WTC11 (cell line): ENCODE measurements at places on chromosomes 1 and 21.

DNA sequence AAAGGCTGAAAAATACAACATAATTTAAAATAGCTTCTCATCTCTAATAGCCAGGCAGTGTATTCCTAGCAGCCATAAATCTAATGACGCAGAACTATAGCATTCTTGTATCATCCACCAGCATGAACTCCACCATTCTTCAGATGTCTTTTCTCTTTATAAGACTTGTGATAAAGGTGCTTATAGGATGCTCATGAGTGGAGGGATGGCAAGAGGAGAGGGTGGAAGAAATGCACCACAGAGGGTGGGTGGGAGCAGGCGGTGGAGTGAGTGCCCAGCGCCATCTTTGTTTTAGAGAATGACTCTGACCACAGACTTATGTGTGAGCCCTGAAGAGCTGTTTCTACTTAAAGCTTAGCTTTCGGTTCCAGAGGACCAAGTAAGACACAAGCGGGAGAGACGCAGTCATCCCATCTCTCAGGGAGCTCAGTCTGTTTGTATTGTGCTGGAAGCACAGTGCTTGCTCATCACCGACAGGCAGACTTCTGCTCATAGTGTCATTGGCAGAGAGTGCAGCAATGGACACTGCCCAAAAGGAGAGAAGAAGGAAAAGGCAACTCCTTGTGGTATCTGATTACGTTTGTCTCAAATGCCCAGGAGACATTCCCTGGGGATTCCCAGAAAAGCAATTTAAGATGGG, 65.6 kb downstream of the KCNJ15 start:
- DNase-seq = no peak

- no peak for DNase-seq
These were observed 49.1 kb upstream of the LRRC3 start for GRCh38 chr21:44405948-44406872.

- no peak for DNase-seq
These were observed 512.2 kb upstream of the NR5A2 start for GRCh38 chr1:199515261-199515660.

DNA sequence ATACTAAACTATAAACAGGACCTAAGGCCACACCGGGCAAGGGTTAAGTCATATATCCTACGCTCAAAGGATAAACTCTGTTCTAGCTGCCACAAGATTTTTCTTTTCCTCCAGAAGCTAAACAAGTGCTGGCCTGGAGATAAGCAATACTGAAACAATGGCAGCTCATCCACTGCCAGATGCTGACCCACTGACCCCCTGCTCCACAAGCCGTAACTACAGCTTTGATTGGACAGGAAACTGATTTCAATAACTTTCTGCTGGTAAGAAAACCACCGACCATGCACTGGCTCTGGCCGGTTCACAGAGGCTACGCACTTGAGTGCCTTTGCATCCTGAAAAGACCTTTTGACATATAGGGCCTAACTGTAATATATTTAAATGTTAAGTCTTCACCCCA, 51.3 kb upstream of the PLA2G2C start:
- no peak for DNase-seq

GRCh38 chr1:54996359-54996868, 2.3 kb upstream of the BSND start:
- DNase-seq = peak; percentile 91

DNA sequence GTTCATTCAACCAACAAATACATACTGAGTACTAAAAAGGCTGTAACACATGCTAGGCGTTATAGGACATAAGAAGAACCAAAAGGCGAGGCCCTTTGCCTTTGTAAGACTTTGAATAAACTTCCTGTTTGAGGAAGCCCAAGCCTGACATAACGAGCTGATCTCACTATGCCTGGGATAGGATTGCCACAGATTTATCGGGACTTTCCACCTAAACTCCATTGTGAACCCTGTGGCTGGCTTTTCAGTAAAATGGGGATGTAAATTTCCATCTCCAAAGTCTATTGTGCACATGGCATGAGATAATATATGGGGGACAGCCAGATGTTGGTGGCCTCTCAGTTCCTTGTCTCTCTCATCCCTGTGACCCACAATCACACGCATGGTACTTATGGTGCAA, 41.9 kb downstream of the LMO4 start:
- DNase-seq = no peak

GRCh38 chr1:223244366-223245103, 101.5 kb upstream of the TLR5 start:
- DNase-seq = no peak

GRCh38 chr21:42377211-42377950, 11.0 kb upstream of the TFF1 start:
- no peak for DNase-seq

- DNase-seq = no peak
These were observed 84.0 kb upstream of the USP25 start for GRCh38 chr21:15645830-15646229.

GRCh38 chr1:220410611-220411010, 117.3 kb upstream of the MARK1 start:
- DNase-seq = no peak

DNA sequence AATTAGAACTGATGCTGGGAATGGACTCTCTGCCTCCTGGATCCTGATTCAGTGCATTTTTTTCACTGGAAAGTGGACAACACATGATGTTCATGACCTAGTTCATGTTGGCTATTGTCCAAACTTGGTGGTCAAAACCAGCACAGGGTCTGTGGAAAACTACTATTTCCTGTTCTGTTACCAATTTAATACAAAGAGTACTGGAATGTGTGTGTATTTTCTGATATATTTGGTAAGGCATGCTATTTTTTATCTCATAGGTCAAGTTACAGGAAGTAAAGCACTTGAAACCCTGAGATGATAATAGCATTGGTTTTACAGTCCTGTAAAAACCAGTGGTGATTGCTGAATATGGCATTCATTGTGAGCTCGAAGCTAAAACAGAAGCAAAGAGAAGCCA, 89.9 kb downstream of the SGIP1 start:
- DNase-seq = no peak

DNA sequence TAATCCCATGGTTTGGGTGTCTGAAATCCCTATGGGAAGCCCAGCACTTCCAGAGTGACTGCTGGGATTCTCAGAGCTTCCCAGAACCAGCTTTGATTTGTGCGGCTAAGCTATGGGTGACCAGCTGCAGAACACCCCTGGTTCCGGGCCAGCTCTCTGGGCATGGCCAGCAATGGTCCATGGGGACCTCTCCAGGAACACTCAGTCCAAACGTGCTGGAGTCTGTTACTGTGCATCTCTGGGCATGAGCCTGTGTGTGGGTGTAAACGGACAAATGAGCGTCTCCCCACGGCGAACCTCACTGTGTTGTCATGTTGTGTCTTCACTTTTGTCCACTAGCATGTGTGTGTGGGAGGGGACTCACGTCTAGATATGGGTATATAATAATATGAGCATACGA, 54.4 kb downstream of the MAB21L3 start:
- DNase-seq = no peak

GRCh38 chr1:230122366-230123279, 55.6 kb downstream of the GALNT2 start:
- no peak for DNase-seq

GRCh38 chr1:202104073-202104472, 18.6 kb upstream of the GPR37L1 start:
- no peak for DNase-seq

DNA sequence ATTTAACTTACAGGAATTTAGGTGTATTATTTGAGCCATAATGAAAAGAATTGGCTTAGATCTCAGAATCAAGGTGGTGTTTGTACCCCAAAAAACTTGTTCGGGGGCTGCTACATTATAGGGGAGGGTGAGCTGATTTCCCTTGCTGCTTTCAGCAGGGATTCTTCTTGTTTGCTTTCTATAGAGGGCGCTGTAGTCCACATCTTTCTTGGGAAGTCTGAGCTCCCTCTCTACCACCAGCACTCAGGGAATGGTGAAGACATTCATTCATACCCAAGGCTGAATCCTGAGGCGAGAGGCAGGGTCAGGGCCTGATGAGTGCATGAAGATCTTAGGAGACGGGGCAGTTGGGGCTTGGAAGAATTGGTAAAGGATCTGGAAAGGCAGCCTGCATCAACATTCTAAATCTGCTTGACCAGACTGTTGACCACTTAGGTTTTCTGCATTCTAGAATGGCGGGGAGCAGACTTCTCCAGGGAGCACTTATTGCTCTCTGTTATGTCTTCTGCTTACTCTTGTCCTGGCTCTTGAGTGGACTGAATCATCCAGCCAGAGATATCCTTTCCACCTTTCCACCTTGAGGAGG, 18.9 kb downstream of the SPATA46 start:
- no peak for DNase-seq

GRCh38 chr1:115012006-115012405, 17.6 kb upstream of the TSHB start:
- DNase-seq = no peak

DNA sequence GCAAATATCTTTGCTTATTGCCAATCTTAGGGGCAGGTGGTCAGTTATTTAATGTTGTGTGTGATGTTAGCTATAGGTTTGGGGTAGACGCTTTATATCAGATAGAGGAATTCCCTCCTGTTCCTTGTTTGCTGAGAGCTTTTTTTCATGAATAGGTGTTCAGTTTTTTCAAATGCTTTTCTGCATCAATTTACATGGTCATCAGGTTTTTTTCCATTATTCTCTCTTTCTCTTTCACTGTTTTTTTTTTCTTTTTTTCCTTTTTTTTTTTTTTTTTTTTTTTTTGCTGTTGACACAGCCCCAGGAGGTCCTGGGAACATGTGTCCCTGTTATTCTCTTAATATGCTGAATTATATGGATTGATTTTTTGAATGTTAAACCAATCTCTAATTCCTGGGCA, 3.0 kb upstream of the SLC25A33 start:
- no peak for DNase-seq

GRCh38 chr1:35544976-35545375, 12.2 kb downstream of the KIAA0319L start:
- peak; percentile 66 for DNase-seq

DNA sequence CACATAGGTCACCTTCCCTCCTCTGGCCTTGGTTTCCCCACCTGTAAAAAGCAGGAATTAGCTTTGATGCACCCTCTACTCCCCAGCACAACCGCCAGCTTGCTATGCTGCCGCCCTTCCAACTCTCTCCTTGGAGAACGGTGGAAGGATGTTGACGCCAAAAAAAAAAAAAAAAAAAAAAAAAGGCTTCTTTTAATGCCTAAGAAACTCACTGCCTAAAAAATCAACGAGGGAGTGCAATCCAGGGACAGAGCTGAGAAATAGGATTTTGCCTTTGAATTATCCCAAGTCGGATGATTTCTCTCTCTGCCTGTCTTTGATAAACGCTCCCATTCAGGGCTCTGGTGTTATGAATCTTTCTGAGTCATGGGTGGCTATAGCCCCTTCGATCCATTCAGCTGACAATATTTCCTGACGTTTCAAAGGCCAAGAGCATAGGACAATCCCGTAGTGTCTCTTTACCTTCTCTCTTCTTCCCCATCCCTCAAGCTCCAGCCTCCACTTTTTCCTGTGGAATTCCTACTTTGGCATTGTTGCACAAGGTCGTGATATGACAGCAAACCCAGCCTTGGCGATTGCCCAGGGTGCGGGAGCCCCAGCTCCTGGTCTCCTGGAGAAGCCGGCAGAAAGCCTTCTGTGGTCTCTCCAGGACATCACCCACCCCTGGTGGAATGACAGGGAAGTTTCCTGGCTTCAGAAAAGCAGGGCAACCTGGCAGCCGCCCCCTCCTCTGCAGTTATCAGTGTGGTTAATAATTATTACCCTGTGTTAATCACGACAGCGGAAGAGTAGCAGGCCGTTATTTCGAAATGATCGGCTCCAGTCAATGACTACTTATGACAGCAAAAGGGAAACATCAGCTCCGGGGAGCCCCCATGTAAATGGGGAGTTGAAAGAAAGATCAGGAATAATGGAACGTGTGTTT, 8.0 kb upstream of the PLXNA2 start:
- DNase-seq = peak; percentile 31

DNA sequence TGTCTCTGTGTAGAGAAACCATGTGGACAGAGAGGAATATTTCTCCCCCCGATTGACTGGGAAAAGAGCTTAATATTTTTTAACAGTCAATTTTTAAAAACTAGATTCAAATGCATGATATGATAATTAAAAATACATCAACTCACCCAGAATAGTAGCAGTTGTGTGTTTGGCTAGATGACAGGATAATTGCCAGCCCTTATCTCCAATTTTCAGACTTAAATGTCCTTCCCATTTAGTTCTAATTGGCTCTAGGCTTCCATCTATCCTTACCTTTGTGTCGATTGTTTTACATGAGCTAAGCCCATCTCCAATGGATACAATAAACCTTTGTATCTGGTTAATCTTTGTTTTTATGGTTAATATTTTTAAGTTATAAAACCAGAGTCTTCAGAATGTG, 23.9 kb upstream of the KIAA0040 start:
- DNase-seq = no peak

DNA sequence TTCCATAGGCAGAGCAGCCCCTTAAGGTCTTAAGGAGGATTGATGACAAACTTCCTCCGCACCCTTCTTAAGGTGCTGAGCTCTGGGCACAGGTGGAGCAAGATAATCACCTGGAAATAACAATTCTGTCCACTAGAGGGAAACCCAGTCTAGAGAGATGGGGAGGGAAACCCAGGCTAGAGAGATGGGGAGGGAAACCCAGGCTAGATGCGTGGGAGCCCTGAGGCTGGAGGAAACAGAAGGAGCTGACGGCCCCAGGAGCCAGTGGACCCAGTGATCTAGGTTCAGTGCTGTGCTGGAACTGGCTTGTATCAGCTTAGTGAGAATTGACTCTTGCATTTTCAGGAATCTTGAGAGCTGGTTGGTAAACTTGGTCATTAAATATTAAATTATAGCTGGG, 17.8 kb upstream of the MYCL start:
- peak; percentile 61 for DNase-seq

- peak; percentile 79 for DNase-seq
These were observed at the start of gene PLXNA2 for GRCh38 chr1:208243967-208244916. PLXNA2 (minus strand) TSS chr1:208244384; CDS start chr1:208217922, 26,462 bp downstream.

DNA sequence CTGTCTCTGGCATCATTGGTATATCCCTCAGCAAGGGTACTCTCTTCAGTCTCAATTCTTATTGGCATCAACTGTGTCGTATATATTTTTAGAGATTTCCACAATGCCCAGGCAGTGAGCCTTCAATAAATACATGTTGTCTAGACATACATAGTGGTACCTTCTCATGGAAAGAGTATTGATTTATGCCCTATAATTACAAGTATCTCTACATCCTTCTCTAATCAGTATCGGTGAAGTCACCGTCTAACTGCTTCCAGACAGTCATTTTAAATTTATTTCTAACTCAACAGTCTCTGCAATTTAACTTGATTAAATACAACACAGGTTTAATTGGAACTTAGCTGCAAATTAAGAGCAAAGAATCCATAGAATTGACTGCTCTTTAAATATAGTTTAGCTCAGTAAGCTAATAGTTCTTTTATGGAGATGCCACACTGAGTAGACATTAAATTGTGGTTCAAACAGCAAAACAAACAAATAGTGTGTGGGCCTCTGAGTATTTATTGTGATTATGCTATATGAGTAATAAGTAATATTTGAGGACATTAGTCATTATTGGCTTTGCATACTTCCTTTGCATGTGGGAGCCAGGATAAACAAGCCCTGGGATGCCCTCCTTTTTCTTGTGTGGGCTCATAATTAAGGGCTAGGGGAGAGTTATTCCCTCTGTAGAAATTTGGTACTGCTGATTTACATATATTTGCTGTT, 126.9 kb upstream of the DUSP10 start:
- DNase-seq = no peak

- DNase-seq = no peak
These were observed 1127.4 kb downstream of the NCAM2 start for GRCh38 chr21:22125581-22125980.
